ENCODE measurements at places on chromosomes 3 and 15.

DNA sequence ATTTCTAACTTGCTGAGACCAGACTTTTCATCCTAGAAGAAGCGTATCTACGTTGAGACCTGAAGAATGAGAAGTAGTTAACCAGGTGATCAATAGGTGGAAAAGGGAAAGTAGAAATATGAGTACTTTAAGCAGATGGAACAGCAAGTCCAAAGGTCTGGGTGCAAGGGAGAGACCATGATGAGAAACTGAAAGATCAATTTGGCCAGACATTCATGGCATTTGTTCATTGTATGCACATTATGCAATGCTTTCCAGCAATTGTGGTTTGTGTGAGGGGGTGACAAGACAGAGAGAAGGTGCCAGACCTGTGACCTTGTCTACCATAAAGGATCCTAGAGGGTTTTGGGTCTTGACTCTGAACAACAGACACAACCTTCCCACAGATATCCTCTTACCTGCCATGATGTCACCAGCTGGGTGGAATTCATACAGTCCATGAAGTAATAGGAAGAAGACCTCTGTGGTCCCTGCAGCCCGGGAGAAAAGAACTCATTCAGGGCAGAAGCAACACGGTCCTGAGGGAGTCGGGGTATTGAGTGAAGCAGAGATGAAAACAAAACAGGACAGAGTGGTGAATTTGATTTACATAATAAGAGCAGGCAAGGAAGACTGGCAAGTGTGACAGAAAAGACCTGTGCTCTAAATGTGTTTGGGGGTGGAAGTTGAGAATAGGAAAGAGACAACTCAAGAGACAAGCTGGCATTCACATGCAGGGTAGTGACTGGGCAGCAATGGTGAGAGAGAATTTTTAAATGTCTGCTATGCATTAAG lies 63.4 kb upstream of the PSMD6 start:
- no peak for DNase-seq

DNA sequence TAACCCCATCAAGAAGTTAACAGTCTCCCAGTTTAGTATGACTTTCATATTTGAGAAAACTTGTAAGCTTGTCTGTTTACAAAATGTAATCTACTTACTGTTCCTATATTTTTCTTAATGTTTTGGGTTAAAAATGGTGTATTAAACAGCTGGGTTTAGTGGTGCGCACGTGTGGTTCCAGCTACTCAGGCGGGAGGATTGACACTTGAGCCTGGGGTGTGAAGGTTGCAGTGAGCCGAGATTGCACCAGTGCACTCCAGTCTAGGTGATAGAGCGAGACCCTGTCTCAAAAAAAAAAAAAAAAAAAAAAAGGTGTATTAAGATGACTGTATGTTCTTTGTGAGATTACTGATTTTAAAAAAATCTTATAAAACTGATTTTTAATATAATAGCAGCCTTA lies 69.3 kb downstream of the BBX start:
- no peak for DNase-seq

- no peak for DNase-seq
These were observed 4.3 kb upstream of the OR5H6 start for GRCh38 chr3:98259707-98260106.

DNA sequence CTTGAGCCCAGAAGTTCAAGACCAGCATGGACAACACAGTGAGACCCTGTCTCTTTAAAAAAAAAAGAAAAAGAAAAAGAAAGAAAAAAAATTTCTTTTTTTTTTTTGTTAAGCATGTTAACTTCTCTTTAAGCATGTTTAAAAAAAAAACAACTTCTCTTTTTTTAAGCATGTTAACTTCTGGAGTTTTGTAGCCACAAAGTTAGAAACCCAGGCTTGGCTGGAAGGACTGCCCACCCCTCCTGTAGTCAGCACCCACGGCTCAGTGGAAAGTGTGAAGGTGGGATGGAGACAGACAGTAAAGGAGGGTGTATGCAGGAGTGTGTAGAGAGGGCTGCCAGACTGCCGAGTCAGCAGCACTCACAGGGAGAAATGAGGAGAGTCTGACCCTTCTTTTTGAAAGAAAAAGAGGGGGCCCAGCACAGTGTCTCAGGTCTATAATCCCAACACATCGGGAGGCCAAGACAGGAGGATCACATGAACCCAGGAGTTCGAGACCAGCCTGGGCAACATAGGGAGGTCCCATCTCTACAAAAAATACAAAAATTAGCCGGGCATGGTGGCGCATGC lies 33.2 kb downstream of the GOLGA8S start:
- DNase-seq: no peak

DNA sequence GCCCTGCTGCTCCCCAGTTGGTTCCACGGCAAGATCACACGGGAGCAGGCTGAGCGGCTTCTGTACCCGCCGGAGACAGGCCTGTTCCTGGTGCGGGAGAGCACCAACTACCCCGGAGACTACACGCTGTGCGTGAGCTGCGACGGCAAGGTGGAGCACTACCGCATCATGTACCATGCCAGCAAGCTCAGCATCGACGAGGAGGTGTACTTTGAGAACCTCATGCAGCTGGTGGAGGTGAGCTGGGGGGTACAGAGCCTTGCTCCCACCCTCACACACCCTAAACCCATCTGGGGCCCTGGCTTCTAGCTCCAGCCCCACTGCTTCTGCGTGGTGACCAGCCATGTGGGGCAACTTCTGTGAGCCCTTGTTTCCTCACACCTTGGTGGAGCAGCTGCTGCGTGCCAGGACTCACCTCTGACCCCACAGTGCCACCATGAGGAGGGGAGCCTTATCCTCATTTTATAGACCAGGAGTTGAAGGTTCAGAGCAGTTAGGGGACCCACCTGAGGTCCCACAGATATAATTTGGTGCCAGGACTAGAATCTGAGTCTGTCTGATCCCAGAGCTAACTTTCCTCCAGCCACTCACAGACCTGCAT lies 13.3 kb upstream of the LMAN1L start:
- DNase-seq: no peak

DNA sequence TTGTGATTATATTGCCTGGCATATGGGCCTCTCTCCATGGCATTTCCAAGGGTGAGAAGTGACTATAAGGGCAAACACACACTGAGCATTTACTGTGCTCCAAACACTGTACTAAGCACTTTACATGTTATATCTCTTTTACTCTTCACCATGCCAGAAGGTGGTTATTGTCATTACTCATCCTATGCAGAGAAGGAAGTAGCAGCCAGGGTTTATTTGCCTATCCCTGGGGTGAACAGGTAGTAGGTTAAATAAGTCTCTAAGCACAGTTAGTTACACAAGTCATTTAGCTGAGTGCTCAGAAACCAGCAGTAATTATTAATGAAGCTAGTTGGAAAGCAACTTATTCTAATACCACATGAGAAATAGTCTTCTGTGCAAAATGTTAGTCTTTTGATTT lies 109.9 kb upstream of the SYNPR start:
- DNase-seq: no peak

DNA sequence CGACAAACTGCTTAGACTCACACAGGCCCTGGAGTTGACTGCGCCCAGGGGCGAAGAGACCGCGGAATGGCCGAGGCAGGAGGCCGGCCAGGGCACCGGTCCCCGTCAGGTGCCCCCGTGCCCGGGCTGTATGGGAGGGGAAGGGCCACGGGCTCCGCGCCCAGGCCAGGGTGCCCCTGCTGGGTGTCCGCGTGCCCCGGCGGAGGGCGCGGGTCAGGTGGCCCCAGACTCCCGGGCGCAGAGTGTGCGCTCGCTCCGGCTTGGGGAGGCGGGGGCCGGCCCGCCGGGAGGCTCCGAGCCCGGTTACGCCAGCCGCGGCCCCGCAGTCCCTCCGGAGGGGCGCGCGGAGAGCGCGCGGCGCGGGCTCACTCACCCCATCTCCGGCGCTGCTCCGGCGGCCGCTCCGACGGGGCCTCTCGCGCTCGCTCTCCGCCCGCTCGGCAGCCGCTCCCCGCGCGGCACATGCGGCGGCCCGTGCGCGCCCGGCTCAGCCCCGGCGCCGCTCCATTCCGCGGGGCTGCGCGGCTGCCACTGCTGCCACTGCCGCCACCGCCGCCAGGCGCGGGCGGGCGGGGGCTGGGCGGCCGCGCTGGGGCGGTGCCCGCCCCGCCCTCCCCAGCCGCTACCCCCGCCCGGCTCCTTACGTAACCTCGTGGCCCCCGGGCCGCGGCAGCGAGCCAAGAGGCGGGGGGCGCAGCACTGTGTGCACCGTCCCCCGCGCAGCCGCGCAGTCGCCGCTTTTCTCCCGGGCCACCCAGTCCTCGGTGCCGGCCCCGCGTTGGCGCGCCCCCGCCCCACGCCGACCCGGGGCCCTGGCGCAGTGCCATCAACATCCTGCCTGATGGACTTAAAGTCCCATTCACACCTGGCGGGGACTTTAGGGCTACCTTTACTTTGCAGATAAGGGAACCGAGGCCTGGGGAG lies at the start of gene HOMER2:
TSS of gene HOMER2 (minus strand) at position 563 of the 924 bp plus-strand sequence. CDS start at position 378, 185 bp downstream.
- DNase-seq: no peak

DNA sequence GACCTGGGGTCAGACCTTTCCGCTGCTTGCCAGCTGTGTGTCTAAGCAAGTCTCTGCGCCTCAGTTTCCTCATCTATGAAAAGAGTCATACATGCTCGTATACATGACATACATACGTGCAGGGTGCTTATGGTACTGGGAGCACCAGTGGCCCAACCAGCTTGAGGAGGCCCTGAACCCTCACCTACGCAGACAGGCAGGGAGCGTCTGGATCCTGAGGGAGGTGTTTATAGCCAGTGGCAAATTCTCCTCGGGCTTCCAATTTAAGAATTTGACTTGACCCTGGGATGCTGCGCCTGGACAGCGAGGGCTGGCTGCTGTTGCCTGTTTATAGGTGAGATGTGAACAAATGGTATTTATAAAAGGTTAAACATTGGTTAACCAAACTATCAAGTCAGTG lies 17.7 kb upstream of the FGD5 start:
- DNase-seq: no peak

DNA sequence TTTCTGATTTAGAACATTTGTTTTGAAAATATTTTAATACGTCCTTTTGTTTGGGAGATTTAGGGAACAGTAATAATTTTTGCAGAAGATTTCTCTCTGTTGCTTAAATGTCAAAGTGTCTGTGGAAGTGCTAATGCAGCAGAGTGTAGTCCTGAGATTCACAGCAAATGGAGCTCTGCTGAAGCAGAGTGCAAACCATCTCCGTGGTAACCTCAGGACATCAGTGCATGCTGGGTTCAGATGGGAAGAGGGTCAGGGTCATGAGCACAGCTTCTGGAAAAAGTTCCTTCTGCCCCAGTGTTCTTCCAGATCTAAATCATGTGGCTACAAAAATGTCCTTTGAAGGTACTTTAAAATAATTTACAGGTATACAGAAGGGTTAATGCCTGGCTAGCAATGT lies 39.9 kb upstream of the SLC9A9 start:
- DNase-seq: no peak

- DNase-seq: no peak
These were observed 75.5 kb downstream of the CCR1 start for GRCh38 chr3:46132565-46132964.

DNA sequence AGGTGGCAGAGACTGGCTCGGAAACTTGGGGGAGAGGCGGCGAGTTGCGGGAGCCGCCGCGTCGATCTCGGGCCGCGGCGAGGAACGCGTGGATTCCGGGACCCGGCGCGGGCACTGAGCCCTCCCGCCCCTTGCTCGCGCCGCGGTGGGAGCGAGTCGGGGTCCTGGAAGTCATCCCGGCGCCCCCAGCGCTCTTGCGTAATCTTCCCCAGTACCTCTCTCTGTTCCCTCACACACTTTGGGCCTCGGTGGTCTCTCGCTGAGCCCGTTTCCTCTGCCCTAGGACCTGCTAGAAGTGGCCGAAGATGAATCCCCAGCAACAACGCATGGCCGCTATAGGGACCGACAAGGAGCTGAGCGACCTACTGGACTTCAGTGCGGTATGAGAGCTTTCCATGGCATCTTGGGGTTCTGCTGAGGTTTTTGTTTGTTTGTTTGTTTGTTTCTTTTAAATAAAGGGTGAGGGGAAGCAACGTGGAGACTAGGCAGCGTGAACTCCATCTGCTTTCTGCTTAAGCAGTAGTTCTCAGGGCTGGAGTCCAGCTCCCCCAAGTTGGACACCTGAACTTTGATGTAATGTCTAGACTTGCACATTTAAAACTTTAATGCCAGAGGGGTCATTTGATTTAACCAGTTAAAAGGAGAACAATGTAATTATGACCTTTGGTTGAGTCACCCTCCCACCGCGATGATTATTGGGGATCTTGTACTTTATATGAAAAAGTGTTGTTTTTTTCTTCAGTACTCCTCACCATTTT lies 1.3 kb downstream of the TCF12 start:
- no peak for DNase-seq

DNA sequence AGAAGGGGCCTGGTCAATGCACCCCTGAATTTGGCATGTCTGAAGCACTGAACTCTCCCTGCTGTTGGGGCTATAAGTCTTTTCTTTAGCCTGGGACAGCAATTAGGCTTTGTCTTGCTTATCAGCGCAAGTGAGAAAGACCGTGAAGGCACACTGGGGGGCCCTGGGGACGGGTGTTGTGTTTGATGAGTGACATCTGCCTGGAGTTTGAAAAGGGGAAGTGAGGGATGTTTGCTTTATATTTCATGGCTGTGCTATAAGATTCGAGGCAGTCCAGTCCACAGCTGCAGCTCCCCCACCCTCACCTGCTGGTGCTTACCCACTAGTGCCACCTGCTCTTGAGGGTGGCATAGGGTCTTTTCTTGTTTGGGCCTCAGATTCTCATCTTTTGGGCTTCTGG lies 44.8 kb downstream of the CEMIP start:
- no peak for DNase-seq

DNA sequence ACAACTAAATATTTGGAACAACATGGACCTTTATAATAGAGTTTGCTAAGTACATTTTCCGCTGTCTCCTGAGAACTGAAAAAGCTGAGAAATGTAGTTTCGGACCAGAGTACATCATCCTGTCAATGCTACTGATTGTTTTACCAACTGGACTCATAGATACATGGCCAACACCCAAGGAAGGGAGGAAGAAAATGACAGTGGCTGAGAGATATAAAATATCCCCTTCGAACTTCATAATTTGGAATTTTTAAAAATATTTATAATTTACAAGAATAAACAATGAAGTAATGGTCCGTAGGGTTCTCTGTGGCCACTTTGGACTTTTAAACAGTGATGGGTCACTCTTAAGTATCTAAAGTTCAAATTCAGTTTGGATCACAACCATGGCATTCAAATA lies 1042.7 kb downstream of the MCTP2 start:
- no peak for DNase-seq

GRCh38 chr3:151596940-151597339 lies 136.1 kb upstream of the IGSF10 start:
- no peak for DNase-seq

DNA sequence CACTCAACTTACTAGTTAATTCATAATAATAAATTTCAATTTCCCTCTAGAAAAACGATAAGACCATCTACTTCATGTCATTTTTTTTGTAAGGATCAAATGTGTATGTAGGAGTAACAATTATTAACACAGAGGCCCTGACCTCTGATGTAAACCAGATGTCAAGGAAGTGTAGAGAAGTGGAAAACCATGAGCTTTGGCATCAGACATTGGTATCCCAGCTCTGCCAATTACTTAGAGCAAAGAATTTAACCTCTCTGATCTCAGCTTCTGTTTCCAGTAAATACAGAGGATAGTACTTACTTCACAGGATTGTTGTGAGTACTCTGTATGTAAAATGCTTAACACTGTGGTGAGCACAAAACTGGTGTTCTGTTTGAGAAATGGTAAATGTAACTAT lies 17.5 kb downstream of the AQR start:
- DNase-seq: no peak

Data from activated T-helper 1 cell treated with Interleukin-2 at 50 U/mL for 16 hours (primary cell).